Stomach (tissue), 19 donors: ENCODE measurements at places on chromosomes 13 and 19. TPM values are rescaled to one million over a fixed set of nuclear protein-coding genes. Genes with fewer than 3 reads are reported as not detected.

DNA sequence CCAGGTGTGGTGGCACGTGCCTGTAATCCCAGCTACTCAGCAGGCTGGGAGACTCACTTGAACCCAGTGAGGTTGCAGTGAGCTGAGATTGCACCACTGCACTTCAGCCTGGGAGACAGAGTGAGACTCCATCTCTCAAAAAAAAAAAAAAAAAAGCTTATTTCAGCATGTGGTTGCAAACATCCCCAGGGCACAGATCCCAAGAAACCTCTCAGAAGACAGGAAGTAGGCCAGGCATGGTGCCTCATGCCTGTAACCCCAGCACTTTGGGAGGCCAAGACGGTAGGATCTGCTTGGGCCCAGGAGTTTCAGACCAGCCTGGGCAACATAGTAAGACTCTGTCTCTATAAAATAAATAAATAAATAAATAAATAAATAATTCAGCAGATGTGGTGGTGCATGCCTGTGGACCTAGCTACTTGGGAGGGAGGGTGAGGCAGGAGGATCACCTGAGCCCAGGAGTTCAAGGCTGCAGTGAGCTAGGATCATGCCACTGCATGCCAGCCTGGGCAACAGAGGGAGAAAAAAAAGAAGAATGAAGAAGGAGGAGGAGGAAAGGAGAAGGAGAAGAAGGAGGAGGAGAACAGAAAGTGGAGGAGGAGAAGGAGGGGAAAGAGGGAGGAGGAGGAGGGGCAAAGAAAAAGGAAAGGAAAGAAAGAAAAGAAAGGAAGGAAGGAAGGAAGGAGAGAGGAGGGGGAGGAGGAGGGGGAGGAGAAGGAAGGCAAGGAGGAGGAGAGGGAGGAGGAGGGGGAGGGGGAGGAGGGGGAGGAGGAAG, 4.3 kb upstream of the LRRC8E start:
- H3K36me3 ChIP-seq: no peaks in the 10 kb centered on the region
- no peak overlapping the region for H3K27ac ChIP-seq
- no peaks in the 10 kb centered on the region for H3K27me3 ChIP-seq
- no peak overlapping the region for H3K4me3 ChIP-seq
- no peaks in the 10 kb centered on the region for H3K4me1 ChIP-seq

- H3K4me3 ChIP-seq: no peak overlapping the region
- H3K36me3 ChIP-seq: peaks cover 5% of the 10 kb centered on the region
- DNase-seq: no peak
- no peaks in the 10 kb centered on the region for H3K27me3 ChIP-seq
- peaks cover 95% of the 10 kb centered on the region for H3K4me1 ChIP-seq
- H3K27ac ChIP-seq: peak overlapping the region; percentile 100
These were observed 5.9 kb upstream of the CIRBP start for GRCh38 chr19:1263188-1263587.

DNA sequence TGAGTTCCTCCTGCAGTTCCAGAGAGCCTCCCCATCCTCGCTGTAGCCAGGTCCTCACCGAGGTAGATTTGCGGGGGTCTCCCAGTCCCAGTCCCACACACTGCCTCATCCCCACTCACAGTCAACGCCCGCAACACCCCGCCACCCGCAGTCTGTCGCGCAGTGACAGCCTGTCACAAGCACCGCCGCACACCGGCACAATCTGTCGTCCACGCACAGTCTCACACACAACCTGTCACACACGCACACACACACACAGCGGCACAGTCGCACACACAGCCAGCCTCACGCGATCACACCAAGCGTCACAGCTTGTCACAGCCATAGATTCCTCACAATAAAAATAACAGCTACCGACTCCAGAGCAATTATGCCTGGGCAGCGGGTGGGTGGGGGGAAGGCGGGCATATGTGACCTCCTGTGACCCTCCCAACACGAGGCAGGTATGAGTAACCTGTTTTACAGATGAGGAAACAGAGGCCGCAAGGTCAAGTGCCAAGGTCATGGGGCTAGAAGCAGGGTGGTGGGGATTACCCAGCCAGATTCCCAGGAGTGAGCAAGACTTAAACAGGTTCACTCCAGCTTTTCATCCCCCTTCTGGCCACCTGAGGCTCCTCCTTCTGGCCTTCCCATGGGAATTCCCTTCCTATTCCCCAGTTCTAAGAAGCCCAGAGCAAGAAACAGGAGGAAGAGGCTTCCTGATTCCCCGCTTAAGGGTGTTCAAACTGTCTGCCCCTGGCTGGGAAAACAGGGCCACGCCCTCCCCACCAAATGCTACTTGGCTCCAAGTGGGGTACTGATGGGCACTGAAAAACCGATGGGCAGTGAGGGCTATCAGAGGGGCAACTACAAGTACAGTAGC, 13.9 kb downstream of the NFIX start:
- peak overlapping the region; percentile 94 for H3K27ac ChIP-seq
- peaks cover 100% of the 10 kb centered on the region for H3K4me1 ChIP-seq
- H3K4me3 ChIP-seq: no peak overlapping the region
- DNase-seq: no peak
- no peaks in the 10 kb centered on the region for H3K36me3 ChIP-seq

LIM2 gene
- not detected for total RNA-seq

- no peak overlapping the region for H3K4me3 ChIP-seq
- H3K27ac ChIP-seq: no peak overlapping the region
These were observed 22.0 kb downstream of the CEACAM16 start for GRCh38 chr19:44720945-44721344.

- no peak overlapping the region for H3K27ac ChIP-seq
- no peaks in the 10 kb centered on the region for H3K4me1 ChIP-seq
- no peak overlapping the region for H3K4me3 ChIP-seq
- DNase-seq: no peak
- H3K36me3 ChIP-seq: peaks cover 3% of the 10 kb centered on the region
These were observed 60.1 kb downstream of the RNASEH2B start for GRCh38 chr13:50969691-50970090.
